Stimulated activated CD4-positive, alpha-beta T cell treated with anti-CD3 and anti-CD28 coated beads, TNF-alpha, amount 100 ng/mL, for 48 hours (primary cell): ENCODE measurements at places on chromosomes 1 and 21.

DNA sequence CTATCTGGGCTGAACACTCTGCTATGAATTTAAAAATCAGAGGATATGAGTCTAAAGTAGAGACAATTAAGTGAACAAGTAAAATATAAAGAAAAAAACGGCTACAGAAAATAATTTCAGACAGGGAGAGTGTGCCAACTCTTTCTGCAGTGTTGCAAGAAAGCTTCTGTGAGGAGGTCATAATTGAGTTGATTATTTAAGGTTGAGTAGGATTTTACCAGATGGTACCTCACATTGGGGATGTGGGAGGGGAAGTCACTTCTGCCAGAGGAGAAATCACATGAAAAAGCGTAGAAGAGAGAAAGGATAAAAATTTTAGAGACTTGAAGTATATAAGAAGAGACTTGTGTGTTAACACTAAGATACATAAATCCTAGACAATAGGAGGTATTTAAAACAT is 238.0 kb upstream of the NCAM2 start:
- DNase-seq, result no peak

GRCh38 chr1:154961207-154962155 is at the start of gene PYGO2:
PYGO2 (minus strand) TSS chr1:154961782; CDS start chr1:154961576, 206 bp downstream.
- peak; percentile 63 for DNase-seq

GRCh38 chr1:53060579-53060978 is 1.4 kb upstream of the PODN start:
- DNase-seq, result no peak

GRCh38 chr1:15350551-15351200 is 59.0 kb upstream of the EFHD2 start:
- no peak for DNase-seq

GRCh38 chr1:210143465-210144062 is 89.0 kb upstream of the SERTAD4 start:
- peak; percentile 21 for DNase-seq

- DNase-seq, result no peak
These were observed 12.3 kb upstream of the IL22RA1 start for GRCh38 chr1:24155011-24155782.

GRCh38 chr1:234987415-234988154 is 141.1 kb downstream of the TOMM20 start:
- no peak for DNase-seq

GRCh38 chr1:56850411-56850810 is 4.2 kb upstream of the C8A start:
- no peak for DNase-seq

DNA sequence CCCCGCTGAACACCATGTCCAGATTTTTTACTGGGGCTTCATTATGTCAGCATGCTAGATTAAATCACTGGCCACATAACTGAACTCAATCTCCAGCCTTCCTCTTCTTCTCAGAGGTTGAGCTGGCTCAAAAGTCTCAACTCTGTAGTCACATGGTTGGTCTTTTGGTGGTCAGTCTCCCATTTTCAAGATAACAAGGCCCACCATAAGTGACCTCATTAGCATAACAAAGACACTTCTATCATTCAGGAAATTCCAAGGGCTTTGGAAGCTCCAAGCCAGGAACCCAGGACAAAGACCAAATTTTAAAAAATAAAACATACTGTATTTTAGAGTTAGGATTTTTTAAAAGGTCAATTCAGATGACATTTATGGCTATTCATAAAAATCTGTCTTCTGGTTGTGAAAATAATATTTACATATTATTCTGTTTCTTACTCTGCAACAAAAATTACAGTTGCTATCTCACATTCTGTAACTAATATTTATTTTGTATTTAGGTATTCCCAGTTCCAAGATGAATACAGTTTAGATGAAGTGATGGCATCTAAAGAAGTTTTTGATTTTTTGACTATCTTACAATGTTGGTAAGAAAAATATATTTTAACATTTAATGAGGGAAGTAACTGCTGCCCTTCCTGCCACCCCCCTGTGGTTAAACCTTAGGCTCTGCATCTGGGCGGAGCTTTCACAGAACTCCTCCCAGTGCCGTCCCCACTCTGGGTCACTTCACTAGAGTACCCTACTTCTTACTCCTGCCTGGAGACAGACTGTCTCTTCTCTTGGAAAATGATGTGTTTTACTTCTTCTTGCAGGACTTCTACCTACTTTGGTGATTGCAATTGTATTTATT is 49.3 kb downstream of the SCP2 start:
- no peak for DNase-seq

GRCh38 chr1:247273013-247273412 is 17.1 kb downstream of the VN1R5 start:
- no peak for DNase-seq

DNA sequence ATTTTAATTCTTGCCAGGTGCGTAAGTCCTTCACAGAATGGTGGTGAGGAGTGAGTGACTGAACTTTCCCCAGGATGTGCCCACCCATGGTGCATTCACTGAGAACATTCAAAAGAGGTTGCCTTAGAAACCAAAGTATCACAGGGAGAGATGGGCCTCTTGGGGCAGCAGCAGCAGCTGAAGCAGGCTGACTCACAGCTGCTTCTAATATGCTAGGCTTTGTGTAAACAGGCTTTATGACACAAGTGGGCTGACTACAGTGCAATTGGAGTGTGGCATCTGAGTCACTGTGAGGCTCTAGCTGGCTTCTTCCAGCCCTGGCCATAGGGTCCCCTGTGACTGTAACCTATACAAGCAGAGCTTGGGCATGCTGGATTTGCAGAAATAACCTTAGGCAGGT is 12.6 kb downstream of the PIGP start:
- no peak for DNase-seq

DNA sequence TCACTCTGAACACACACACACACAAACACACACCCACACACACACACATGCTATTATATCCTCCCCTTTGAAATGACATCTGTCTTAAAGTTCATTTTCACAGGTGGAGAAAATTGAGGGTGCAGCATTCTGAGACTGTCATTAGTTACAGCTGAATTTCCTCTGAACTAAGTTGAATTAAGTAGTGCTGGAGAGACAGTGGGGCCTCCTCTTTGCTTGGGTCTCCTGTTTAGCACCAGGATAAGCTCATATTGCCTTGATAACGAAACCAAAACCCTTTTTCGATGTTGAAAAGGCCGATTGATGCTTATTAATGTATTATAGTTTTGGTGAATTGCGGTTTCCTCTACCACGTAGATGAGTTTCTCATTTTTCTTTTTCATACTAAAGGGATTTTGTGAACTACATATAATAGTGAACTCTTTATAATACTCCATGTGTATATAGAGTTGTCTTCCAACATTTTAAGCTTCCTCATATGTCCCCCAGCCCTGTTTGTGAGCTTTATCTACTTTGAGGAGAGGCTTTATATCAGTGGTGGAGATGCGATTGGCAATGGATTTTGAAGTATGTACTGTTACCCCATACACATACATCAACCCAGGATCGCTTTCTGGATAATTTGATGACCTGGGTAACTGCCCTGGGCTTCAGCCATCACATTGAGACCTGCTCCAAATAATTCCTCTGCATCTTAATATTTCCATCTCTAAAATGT is 17.4 kb downstream of the DYNLT5 start:
- no peak for DNase-seq

GRCh38 chr1:202014915-202015661 is 4.7 kb downstream of the ELF3 start:
- no peak for DNase-seq

DNA sequence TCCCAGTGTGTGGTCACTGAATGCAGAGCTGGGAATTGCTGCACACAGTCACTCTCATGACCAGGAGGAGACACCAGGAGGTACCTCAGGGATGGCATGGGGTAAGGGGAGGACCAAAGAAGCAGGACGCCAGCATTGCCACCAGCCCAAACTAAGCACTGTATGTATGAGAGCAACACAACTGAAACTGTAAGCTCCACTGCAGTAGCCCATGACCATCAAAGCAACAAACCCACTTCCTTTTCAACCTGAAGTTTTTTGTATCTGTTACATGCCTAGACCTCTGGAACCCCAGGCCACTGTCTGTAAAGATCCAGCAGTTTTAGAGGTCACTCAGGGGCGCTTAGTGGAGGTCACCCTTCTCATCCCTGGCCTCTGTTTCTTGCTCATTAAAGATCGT is 164.3 kb downstream of the SETD4 start:
- DNase-seq, result no peak

DNA sequence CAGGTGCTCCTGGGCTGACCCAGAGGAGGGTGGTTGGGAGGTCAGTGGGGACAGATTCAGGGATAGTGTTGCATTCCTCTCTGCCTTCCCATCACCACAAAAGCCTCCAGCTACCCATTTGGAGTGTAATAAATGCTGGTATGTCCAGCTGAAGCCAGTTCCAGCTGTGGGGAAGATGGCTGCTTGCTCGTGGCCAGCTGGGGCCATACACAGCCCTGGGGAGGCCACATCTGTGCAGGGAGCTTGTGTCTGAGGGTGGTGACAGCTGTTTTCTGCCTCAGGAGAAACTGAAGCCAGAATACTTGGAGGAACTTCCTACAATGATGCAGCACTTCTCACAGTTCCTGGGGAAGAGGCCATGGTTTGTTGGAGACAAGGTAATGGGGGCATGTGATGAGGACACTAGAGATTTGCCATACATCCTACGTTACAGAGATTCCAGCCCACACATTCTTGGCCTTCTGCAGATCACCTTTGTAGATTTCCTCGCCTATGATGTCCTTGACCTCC is 2.7 kb downstream of the GSTM4 start:
- DNase-seq, result no peak

- DNase-seq, result no peak
These were observed 599.4 kb upstream of the PBX1 start for GRCh38 chr1:163959622-163960021.

DNA sequence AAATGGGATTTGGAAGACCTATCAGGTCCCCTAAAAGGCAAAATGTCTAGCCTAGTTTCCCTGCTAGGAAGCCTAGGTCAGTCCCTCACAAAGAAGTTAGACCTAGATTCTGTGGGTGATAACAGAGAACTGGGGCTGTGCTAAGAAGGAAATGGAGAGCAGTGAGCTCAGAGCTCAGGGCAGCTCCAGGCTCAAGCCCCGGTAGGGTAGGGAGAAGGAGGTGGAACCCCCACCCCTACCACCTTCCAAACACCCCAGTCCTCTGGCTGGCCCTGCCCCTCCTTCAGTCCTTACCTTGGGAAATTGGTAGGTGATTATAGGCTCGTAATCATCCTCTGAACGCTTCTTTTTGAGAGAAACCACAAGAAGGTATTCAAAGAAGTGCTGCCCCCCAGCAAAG is 1.1 kb downstream of the DENND2D start:
- no peak for DNase-seq

DNA sequence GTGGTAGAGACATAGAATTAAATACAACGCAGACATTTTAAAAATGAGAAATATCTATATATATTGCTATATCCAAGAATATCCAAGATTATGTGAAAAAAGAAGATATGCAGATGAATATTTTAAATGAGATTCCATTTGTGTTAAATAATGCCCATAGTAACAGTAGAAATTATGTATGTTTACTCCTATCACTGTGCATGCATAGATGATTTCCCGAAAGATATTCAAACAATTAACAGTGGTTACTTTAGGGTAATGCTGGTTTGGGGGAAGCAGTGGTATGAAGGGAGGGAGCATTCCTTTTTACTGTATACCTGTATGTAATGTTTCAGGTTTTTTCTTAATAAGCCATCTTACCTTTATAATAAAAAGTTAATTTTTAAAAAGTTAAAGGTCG is 25.1 kb downstream of the DNTTIP2 start:
- DNase-seq, result no peak

- DNase-seq, result no peak
These were observed 36.4 kb downstream of the MAP3K7CL start for GRCh38 chr21:29166853-29167252.

DNA sequence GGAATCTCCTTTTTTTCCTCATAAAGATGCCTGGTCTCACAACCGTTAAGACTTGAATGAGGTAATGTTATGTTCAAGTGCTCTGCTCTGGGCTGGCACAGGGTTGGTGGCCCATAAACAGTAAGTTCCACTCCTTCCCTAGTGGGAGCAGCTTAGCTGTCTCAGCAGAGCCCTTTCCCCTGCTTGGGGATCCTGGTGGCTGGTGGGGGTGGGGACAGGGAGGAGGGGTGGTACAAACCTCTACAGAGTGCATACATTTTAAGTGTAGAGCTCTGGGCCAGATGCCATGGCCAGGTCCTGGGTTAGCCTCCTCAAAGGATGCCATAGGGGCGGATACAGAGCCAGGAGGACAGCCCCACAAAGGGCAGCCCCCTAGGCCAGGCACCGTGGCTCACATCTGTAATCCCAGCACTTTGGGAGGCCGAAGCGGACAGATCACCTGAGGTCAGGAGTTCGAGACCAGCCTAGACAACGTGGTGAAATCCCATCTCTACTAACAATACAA is 20.7 kb upstream of the PADI1 start:
- DNase-seq, result no peak

DNA sequence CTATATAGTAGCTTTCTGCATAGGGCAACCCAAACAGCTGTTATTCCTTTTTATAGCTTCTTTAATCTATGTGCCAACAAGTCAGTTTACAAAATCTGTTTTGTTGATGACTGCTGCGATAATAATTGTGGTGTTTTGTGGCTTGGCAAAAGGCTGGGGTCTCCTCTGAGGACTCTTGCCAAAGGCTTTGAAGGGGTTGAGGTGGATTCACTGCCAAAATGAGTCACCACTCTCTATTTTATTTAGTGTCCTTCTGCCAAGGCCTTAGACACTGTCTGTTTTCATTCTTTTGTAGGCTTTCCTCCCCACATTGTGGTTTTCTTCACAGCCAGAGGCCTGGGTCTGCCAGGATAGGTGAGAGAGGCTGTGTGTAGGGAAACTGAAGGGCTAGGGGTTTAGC is 161.8 kb downstream of the NFIA start:
- DNase-seq, result no peak

DNA sequence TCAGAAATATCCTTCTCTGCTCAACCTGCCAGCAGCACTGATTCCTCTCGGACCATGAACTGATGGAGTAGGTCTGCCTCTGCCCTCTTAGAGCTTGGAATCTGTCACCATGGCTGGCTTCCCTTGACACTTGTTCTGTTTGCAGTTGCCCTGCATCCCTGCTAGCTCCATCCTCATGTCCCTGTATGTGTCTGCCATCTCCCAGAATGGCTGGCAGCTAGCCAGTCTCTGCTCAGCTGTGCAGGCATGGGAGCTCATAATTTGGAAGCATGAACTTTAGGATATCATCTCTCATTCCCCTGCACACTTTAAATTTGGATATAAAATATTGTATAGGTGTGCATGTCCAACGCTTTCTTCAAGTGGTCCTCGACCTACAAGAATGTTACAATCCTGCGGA is 95.4 kb downstream of the C1orf94 start:
- DNase-seq, result no peak

- no peak for DNase-seq
These were observed 79.2 kb downstream of the MAN1C1 start for GRCh38 chr1:25695771-25696311.

- DNase-seq, result no peak
These were observed 4.6 kb upstream of the RNF186 start for GRCh38 chr1:19819701-19820100.

- no peak for DNase-seq
These were observed 84.3 kb downstream of the UCK2 start for GRCh38 chr1:165911609-165912281.

- no peak for DNase-seq
These were observed 129.3 kb upstream of the VAMP3 start for GRCh38 chr1:7641587-7642417.

- DNase-seq, result no peak
These were observed 29.3 kb upstream of the DOCK7 start for GRCh38 chr1:62717483-62717882.

GRCh38 chr1:31054349-31054748 is 11.2 kb downstream of the PUM1 start:
- DNase-seq, result no peak

- DNase-seq, result no peak
These were observed 88.9 kb upstream of the TNFSF4 start for GRCh38 chr1:173295995-173296394.

- no peak for DNase-seq
These were observed 10.6 kb downstream of the URB1 start for GRCh38 chr21:32382108-32382644.
